ENCODE measurements at places on chromosomes 12 and 14.

- no peak for DNase-seq
Measured at GRCh38 chr14:77102154-77102553, 4.1 kb downstream of the CIPC start.

GRCh38 chr12:111780166-111780565, 13.4 kb downstream of the ALDH2 start:
- DNase-seq = no peak

- no peak for DNase-seq
Measured at GRCh38 chr12:105773471-105773870, 365.3 kb downstream of the NUAK1 start.

GRCh38 chr14:38211255-38211735, 3.6 kb downstream of the SSTR1 start:
- DNase-seq = no peak

GRCh38 chr12:82426081-82426480, 67.8 kb downstream of the METTL25 start:
- DNase-seq = no peak

DNA sequence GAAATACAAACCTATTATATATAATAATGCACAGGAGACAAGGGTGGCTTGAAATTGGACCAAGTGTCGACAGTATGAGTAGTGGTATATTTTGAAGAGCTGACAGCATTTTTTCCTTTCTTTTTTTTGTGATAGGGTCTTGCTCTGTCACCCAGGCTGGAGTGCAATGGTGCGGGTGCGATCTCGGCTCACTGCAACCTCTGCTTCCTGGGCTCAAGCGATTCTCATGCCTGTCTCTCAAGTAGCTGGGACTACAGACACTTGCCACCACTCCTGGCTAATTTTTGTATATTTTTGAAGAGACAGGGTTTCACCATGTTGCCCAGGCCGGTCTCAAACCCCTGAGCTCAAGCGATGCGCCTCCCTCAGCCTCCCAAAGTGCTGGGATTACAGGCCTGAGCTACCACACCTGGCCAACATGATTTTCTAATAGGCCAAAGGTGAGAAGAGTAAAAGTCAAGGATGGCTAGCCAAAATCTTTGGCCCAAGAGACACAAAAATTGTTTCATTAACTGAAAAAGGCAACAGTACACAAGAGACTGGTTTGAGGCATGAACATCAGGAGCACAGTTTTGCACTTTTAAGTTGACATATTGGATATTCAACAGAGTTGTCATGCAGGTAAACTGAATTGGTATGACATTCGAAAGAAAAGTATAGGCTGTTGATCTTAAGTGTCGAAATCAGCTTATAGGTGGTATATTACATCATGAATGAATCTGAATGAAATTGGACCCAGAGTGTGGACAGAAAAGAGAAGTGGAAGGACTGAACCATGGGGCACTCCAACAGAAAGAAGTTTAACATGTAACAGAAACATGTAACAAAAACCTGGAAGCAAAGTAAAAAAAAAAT, 12.5 kb downstream of the HNRNPC start:
- no peak for DNase-seq

DNA sequence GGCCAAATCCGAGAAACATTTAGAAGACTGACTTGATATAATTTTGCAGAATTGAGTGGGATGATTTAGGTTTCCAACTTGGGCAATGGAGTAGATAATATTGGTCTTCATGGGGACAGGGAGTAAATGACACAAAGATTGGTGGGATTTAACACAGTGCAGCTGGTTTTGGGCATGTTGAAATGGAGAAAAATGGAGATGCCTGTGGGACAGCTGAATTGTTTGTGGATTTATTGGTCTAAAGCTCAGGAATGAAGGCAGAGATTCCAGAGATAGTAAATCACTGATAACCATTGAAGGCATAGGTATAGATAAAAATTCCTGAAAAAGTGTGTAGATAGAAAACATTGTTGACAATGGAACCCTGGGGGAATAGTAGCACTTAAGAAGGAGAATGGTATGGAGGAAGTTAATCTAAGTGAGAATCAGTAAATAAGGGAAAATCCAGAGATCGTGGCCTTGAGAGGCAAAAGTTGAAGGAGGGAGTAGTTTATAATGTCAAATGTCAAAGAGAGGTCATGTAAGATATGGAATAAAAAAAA, 120.9 kb upstream of the ATP2B1 start:
- DNase-seq = no peak

GRCh38 chr12:24198936-24199671, 249.6 kb upstream of the SOX5 start:
- DNase-seq = no peak

DNA sequence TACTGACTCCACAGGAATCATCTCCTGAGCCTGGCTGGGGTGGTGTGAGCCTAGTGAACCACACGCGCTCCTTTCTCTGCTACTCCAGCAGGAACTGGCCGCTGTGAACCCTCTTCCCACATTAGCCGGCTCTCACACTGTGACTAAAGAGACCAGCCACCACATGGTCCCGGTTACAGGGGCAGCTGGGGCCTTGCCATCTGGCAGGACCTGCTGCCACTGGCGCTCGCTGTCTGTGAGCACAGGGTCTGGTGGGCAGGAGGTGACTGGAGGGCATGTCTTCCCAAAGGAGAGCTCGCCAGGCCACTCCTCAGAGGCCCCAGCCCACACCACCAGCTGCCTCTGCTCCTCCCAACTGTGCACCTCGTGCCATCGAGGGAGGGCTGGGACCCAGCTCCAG, 99.3 kb downstream of the SINHCAF start:
- no peak for DNase-seq

GRCh38 chr12:46387670-46388069, 15.1 kb upstream of the SLC38A2 start:
- DNase-seq = no peak

DNA sequence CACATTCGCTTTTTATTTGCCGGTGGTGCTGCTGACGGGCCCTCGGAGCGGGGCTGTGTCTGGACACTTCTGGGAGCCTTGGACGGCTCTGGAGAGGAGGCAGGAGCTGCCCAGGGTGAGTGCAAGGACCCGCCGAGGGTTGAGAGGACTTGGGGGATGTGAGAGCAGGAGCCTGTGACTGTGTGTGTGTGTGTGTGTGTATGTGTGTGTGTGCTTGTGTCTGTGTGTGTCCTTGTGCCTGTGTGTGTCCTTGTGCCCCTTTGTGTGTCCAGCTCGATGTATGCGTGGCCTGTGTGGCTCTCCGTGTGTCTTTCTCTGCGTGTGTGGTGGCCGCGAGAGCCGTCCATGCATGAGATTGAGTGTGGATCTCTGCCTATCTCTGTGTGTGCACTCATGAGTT, 179.6 kb upstream of the MYL2 start:
- DNase-seq = no peak

GRCh38 chr14:58673722-58674121, 36.0 kb downstream of the DACT1 start:
- no peak for DNase-seq

- DNase-seq = no peak
Measured at GRCh38 chr12:43742106-43742505, 16.5 kb downstream of the PUS7L start.

DNA sequence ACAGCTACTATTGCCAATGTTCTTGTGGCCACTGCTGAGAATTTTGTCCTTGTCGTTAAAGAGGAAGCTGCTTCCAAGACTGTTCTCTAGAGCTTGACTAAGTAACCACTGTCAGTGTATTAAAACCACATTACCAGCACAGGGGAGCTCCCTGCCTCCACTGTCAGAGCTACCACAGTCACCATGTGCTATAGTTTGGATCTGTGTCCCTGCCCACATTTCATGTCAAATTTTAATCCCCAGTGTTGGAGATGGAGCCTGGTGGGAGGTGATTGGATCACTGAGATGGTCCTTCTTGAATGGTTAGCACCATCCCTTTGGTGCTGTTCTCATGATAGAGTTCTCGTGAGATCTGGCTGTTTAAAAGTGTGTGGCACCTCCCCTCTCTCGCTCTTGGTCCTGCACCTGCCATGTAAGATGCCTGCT, 23.2 kb upstream of the RAP1B start:
- DNase-seq = no peak
